Esophagus mucosa (tissue), 1 donor: ENCODE measurements at places on chromosomes 5 and 9. TPM values are rescaled to one million over a fixed set of nuclear protein-coding genes. Genes with fewer than 3 reads are reported as not detected.
A peak's percentile ranks its signal among the peaks of the same experiment; 100 is the strongest.

DNA sequence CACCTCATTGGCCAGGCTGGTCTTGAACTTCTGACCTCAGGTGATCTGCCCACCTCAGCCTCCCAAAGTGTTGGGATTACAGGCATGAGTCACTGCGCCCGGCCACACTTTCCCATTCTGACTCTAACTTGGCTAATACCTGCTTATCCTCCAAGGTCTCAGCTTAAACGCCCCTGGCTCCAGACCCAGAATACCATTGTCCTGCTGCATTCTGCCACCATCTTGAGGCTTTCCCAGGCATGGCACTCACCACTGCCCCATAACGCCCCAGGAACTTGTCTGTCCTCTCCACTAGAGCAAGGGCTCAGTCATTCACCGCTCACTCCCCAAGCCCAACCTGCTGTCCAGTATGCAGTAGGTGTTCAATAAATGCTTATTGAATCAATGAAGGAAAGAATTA lies 39.8 kb downstream of the CAMK2A start:
- no peak for ATAC-seq

The HK3 gene
- 1.4 TPM for total RNA-seq

- peak; percentile 65 for ATAC-seq
Observed at GRCh38 chr5:72525816-72526215, 18.6 kb upstream of the ZNF366 start.

The PDCD1LG2 gene
- total RNA-seq = 0.32 TPM

- no peak for ATAC-seq
Observed at GRCh38 chr9:28624771-28625170, 1051.5 kb upstream of the C9orf72 start.

GRCh38 chr5:107958861-107959260 lies 288.1 kb upstream of the EFNA5 start:
- ATAC-seq = no peak

The RFX3 gene
- 3.5 TPM for total RNA-seq

DNA sequence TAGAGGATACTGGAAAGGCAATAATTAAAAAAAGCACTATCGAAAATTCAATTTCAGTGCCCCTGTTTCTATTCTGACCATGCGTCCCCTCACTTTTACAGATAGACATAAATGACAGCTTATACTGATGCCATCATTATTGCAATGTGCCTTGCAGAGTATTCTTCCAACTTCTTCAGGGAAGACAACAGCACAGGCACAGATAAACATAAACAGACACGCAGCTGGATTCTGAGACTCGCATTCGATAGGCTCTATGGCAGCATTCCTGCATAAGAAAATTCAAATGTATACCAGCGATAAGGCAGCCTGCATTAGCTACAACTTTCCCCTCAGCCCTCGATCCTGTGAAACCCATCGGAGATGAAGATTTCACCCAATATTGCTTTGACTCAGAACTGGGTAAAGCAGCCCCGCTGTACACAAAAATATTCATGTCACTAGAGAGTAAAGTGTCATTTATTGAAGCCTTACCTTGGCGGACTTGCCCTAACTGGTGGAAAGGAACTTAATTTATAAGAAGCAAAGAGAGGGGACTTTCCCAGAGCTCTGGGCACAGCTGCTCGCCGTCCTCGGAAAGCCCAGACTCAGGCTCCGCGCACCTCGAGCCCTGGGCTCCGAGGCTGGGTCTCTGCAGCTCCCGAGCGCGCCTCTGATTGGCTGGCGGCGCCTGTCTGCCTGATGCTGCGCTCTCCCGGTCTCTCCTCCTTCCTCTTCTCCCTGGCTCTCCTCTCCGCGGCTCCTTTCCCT lies at the start of gene CDH18:
TSS of gene CDH18 (minus strand) at position 589 of the 750 bp plus-strand sequence. CDS start 149,214 bp downstream, outside the sequence.
- peak; percentile 62 for ATAC-seq

- ATAC-seq = no peak
Observed at GRCh38 chr5:149014571-149015031, 48.3 kb downstream of the SH3TC2 start.

- ATAC-seq = peak; percentile 89
Observed at GRCh38 chr5:74575741-74576538, 64.6 kb downstream of the ENC1 start.

DNA sequence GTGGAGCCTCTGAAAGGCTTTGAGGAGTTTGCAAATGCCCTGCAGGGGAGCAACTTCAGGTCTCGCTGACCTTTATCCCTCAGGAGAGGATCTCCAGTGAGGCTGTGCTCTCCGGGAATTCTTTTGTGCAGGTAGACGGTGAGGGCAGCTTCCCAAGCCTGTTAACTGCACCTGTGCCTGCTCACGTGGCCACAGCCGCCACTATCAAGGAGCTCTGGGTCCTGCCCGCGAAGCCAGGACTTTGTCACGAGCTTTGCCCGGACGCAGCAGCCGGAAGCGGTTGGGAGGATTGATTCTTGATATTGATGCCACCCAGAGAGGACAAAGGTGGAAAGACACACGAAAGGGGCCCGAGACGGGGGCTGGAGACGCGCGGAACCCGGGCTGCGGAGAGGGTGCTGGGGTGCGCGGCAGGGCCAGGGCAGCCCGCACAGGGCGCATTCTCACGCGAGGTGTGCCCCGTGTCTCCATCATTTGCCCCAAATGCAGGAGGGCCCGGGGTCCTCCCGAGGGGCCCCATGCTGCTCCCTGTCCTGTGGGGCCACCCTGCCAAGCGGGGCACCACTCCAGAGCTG lies 18.2 kb downstream of the SLC9A3 start:
- ATAC-seq = no peak

The RNF183 gene
- 4.2 TPM for total RNA-seq

DNA sequence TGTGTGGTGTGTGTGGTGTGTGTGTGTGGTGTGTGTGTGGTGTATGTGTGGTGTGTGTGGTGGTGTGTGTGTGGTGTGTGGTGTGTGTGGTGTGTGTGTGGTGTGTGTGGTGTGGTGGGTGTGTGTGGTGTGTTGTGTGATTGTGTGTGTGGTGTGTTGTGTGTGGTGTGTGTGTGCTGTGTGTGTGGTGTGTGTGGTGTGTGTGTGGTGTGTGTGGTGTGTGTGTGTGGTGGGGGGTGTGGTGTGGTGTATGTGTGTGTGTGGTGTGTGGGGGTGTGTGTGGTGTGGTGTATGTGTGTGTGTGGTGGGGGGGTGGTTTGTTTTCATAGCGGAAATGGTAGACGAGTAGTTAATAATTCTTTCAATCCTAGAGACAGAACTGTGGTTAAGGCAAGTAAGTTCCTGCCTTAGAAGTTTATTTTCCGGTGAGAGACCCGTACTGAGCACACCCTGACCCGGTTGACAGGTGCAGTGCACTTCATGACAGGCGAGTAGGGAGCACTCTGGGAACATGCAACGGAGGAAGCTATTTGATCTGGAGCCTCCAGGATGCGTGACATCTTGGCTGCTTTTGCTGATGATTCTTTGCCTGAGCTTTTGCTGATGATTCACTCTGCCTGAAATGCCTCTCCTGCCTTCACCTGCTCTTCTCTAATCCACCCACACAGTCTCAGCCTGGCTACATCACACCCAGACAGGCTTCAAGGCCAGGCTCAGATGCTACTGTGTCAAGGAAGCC lies 21.7 kb upstream of the FAT2 start:
- ATAC-seq = peak; percentile 80
